Osteocyte (in vitro differentiated cells): ENCODE measurements at places on chromosomes 11 and 22.

DNA sequence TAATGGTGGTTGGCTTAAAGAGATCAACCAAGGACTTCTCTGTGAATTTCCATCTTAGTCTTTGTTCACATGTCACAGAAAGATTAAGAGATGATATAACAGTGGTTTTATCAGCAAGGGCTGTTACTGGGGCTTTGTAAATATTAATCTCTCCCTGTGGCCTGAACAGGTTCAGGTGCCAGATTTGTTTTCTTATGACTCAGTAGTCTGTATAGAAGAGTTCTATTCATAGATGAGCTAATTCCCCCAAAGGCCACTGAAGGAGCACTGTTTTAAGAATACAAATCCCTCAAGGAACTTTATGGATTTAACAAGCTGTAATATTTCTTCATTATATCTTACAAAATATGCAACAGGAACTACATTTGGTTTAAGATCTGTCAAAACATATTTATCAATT is 50.4 kb downstream of the TCP11L1 start:
- no peak for DNase-seq

DNA sequence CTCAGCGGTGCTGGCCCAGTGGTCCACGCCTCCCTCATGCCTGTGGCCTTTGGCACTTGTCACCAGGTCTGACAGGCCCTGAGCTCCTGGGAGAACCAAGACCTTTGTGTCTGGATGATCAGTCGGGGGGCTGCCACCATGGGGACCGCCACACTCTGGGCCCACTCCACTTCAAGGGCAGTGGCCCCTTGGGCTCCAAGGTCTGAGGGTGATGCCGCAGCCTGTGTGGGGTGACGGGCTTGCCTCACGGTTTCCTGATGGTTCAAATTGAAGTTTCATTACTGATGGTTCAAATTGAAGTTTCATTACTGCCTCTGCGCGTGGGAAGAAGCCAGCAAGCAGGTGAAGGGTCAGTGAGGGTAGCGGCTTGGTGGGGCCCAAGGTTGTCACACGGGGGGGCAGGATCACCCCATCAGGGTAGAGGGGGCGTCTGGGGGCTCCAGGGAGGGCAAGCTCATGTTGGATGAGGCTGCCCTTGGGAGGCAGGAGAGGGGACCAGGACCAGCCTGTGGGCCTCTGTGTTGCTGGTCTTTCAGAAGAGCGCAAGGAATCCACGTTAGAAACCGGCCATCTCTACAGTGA is 27.5 kb downstream of the TRMU start:
- no peak for DNase-seq

DNA sequence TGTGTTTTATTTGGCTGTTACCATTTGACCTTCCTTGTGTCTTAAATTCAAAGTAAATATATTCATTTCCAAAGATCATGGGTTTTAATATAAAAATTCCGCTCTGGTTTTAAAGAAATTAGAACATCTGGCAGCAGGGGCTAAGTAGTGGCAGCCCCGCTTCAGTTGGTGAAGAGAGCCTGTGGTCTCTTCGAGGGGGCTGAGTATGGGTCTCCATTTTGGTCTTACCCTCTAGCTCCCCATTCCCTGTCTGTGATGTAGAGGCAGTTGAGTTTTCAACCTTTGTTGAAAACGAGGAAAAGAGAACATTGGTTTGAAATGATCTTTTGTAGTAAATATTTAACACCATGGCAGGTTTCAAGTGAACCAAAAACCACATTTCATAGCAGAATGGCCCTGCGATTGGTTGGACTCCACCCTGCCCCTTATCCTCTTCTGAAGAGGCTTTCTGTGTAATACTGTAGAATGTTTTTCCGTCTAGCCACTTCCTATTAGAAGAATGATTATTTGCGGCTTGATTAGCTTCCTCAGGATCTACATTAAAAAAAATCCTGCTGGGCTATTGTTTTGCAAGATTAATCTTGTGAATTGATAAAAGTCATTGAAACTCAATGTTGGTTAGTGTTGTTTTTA is 17.7 kb downstream of the APLP2 start:
- DNase-seq = no peak

- peak; percentile 79 for DNase-seq
Measured at GRCh38 chr11:125083312-125084056, 20.4 kb downstream of the SLC37A2 start.

GRCh38 chr11:110468121-110468520 is 38.4 kb downstream of the FDX1 start:
- no peak for DNase-seq

DNA sequence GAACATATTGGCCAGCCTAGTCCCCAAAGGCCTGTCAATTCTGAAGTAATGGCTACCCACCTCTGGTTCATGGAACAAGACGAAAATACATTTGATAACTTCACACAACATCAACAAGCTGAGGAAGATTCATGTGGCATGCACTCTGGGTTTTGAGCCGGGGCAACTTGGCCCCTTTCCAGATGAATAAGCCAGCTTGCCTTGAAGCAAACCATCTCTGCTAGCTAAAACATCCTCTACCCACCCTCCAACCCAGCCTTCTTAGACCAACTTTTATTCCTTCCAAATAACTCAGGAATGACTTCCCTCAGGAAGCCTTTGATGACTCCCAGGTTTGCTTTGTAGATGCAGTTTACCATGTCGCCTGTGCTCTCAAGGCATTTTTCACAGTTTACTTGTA is 94.4 kb downstream of the SLC1A2 start:
- no peak for DNase-seq

GRCh38 chr11:106517426-106517825 is 440.0 kb downstream of the AASDHPPT start:
- DNase-seq = no peak
